Esophagus squamous epithelium (tissue), 5 donors: ENCODE measurements at places on chromosomes 11 and 22.

DNA sequence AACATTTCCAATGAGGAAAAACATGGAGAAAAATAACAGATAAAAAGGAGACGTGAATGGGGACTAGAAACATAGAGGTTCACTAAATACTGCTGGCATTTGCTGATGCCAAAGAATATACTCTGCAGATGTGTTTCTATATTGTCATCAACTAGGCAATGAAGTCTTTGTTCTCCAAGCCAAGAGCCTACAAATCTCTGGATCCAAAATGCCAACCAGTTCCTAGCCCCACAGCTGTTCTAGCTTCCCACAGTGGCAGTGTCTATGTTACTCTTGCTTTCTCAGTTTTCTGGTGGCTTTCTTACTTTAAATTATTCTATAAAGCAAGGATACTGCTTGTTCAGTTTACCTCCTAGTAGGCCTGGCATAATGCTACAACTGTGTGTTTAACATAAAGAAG, 977.9 kb upstream of the CCDC90B start:
- DNase-seq = no peak

DNA sequence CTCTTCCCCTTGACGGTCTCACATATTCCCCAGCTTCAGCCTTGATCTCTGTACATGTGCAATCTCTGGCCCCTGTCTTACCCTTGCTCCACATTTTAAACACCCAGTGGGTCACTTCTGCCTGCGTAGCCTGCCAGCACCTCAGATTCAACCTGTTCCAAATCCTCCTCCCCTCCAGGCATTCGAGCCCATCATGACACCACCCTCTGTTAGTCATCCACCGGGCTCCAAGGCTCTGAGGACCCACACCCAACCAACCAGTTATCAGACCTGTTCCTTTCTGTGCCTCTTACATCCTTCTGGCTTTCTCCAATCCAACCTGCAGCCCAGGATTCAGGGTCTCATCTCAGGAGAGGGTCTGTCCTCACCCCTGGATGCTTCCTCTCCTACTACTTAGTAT, 119.8 kb upstream of the TBCEL start:
- no peak for DNase-seq

DNA sequence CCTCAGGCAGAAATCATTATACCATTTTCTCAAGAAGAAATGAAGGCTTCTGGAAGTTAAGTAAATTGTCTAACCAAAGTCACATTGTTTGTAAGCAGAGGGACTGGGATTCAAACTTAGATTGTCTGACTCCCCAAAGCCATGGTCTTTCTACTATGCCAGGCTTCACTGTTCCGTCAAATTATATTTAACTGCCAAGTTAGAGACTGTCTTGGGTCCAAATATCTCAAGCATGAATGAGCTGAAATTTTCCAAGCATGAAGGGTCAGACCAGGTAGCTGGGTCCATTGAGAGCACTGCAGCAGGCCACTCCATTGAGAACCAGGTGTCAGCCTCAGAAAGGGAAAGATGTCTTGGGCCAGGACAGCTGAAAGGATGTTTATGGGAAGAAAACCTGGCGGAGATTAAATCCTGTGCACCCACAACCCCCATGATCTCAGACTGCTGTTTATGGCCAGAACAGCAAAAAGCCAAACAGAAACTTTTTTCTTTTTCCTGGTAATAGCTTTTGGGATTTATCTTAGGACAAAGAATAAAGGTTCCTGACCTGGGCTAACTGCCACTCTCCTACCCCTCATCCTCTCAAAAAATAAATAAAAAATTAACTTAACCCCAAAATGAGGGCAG, 612.3 kb downstream of the INSC start:
- DNase-seq = no peak

- no peak for DNase-seq
Observed at GRCh38 chr11:105740164-105740903, 130.5 kb downstream of the GRIA4 start.

GRCh38 chr22:46180370-46181137, 30.2 kb downstream of the PPARA start:
- DNase-seq = no peak

DNA sequence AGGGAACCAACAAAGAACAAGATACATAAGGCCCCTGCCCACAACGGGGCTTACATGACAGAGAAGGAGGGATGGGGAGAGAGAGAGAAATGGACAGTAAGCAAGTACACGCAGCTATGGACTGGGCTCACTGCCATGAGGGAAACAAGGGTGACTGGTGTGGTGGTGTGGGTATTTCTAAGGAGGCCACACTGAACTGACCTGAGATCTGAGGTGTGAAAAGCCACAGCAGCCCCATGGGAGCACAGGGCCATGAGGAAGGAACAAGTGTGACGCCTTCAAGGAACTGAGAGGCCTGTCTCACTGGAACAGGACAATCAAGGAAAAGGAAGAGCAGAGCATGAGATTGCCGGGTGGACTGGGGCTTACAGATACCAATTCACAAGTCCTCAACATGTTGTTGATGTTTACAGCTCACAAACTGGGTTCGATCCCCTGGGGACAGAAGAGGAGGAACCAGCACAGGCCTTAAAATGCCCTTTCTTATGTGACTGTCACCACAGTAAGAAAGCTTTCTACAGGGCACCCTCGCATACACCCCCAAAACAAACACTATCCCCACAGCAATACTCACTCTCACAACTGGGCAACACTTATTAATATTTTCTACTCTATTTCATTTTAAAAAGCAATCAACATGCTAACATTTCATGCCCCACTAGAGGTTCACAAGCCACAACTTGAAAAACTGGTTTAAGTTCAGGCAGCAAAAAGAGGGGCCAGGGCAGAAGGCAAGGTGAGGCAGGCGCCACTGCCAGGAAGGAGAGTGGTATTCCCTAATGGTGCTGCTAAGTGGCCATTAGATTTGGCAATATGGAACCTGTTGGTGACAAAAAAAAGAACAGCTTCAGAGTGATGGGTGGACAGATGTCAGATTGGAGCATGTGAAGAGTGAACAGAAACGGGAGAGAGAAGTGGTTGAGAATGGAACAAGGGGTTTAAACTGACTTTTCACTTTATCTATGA, 39.1 kb downstream of the TCIRG1 start:
- no peak for DNase-seq

- no peak for DNase-seq
Observed at GRCh38 chr22:18055619-18056160, 22.1 kb upstream of the PEX26 start.

DNA sequence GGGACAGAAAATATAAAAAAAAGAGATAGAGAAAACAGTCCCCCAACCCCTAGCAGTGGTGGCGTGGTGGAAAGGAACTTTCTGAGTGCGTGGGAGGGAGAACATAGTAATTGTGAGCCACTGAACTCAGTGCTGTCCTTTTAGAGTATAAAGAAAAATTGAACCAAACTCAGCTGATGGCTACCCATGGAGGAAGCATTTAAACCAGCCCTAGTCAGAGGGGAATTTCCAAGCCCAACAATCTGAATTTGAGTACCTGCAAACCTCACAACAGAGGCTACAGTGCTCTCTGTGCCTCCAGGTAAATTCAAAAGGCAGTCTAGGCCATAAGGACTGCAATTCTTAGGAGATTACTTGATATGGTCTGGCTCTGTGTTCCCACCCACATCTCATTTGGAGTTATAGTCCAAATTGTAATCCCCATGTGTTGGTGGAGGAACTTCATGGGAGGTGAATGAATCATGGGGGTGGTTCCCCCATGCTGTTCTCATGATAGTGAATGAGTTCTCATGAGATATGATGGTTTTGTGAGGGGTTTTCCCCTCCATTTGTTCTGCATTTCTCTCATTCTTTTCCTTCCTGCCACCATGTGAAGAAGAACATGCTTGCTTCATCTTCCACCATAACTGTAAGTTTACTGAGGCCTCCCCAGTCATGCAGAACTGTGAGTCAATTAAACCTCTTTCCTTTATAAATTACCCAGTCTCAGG, 687.8 kb downstream of the FAM181B start:
- no peak for DNase-seq

DNA sequence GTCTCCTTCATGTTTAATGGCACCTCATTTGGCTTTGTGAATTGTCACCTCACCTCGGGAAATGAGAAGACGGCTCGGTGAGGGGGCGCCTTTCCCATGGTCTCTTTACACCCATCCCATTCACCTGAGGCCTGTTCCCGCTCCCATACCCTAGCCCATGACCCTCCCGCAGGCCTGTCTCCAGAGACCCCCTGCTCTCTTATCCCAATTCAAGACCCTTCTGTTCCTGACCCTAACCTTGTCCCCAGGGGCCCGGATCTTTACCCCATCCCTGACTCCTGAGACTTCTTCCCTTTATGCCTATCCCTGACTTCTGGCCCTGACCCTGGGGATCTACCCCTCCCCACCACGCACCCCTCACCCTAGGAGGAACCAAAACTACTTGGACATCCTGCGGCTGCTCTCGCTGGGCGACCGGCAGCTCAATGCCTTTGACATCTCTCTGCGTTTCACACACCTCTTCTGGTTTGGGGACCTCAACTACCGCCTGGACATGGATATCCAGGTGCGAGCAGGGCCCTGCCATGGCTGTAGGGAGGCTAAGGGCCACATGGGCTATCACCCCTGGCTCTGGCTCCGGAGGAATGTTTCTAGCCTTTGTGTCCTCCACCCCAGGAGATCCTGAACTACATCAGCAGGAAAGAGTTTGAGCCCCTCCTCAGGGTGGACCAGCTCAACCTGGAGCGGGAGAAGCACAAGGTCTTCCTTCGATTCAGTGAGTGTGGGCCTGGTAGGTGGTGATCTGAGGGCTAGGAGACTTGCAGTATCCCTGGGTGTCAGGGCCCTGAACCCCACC, 7.9 kb downstream of the INPPL1 start:
- no peak for DNase-seq

- DNase-seq = no peak
Observed at GRCh38 chr22:44399906-44400762, 87.4 kb upstream of the SHISAL1 start.

DNA sequence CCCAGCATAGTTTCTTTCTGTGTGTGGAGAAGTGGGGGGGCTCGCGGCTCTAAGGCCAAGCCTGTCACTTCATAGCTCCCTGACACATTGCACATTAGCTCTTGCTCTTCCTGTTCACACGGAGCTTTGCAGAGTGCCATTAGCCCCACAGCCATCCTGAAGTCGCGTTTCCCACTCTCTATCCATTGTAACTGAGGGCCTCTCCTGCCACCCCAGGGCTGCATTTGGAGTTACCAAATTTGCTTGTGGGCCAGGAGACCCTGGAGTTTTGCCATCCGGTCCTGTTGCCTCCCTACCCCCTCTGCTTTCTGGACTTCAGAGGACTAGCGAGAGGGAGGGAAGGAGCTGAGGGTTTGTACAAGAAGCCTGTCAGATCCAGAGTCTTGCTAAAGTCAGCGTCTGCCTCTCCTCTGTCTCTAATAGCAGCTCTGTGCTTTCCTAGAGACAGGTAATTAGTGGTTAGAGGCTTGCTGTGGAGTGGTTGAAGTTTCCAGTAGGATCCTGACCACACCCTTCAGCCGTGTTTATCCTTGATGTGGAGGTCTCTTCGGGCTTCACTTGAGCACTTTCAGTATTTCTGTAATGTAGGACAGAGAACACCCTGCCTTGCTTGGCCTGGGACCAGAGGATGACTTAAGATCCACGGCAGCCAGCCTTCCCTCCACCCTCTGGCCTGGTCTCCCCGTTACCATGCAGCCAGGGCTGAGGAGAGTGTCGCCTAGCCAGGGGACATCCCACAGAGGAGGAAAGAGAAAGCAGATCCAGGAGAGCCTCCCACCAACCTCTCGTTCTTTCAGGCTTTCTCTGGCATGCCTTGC, 14.1 kb downstream of the DCPS start:
- no peak for DNase-seq

GRCh38 chr22:50612528-50613221, 12.1 kb downstream of the MAPK8IP2 start:
- no peak for DNase-seq

- DNase-seq = no peak
Observed at GRCh38 chr22:27625769-27626674, 175.5 kb downstream of the MN1 start.

DNA sequence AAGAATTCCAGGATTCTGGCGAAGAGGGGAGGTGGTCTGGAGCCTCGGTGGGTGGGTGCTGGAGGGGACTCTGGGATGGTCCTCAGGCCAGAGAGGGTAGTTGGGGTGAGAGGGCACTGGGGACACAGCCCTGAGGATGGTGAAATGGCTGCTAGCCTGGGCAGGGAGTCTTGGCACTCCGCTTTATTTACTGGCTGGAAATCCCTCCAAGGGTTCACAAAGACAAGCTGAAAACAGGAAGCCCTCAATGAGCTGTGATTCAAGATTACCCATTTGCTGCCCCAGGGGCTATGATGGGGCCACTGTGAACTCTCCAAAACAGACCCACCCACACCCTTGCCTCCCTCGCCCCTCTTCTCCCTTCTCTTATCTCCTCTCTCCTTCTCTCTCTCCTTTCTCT, 71.9 kb downstream of the FBXO7 start:
- DNase-seq = no peak

- no peak for DNase-seq
Observed at GRCh38 chr11:14448240-14448639, 51.4 kb downstream of the COPB1 start.

DNA sequence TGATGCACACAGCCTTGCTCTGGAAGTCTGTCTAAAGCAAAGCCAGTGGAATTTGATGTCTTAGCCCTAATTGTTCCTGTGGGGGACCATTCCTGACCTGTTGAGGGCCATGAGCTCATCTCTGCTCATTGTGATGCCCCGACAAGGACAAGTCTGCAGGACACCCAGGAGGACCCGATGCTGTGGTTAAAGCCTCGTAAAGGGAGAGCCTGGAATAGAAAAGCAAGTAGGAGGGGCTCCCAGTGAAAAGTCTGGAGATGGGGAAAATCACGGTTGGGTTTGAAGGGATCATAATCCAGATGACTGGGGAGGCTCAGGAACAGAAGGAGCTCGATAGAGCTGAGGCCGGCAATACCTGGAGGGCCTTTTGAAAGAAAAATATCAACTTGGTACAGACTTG, 98.5 kb upstream of the RAG2 start:
- DNase-seq = no peak

DNA sequence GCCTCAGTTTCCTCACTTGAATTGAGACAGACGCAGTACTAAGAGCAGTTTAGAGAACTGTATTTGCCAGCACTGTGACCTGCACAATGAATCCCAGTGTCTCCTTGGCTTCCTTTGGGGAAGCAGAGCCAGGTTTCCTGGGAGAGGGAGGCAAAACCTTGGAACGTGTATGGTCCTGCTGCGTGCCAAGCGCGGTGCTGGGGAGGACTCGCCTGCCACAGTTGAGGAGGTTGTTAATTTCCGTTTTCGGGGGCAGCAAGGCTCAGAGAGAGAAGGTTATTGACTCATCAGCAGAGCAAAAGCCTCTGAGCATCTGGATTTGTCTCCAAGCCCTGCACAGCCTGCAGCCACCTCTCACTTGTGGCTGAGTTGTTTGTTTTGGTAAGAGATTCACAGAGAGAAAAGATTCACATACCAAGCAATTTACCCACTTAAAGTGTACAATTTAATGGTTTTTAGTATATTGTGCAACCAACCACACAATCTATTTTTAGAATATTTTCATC, 10.8 kb downstream of the SYT12 start:
- no peak for DNase-seq

DNA sequence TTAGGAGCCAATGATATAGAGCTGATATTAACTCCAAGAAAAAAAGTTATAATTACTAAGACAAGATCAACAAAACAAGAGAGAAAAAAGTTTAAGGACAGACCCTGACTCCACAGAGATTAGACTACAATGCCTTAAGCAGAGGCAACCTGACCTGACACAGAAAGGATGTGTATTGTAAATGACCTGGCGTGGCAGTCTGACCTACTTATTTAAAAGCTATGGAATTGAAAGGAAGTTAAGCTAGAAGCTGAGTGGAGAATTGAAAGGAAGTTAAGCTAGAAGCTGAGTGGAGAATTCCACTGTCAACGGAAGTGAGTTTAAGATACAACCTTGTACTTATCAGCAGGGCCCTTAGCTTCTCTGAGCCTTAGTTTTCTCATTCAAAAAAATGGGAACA, 885.4 kb downstream of the OPCML start:
- no peak for DNase-seq
